ENCODE measurements at places on chromosomes 12 and 14.
A peak's percentile ranks its signal among the peaks of the same experiment; 100 is the strongest.

DNA sequence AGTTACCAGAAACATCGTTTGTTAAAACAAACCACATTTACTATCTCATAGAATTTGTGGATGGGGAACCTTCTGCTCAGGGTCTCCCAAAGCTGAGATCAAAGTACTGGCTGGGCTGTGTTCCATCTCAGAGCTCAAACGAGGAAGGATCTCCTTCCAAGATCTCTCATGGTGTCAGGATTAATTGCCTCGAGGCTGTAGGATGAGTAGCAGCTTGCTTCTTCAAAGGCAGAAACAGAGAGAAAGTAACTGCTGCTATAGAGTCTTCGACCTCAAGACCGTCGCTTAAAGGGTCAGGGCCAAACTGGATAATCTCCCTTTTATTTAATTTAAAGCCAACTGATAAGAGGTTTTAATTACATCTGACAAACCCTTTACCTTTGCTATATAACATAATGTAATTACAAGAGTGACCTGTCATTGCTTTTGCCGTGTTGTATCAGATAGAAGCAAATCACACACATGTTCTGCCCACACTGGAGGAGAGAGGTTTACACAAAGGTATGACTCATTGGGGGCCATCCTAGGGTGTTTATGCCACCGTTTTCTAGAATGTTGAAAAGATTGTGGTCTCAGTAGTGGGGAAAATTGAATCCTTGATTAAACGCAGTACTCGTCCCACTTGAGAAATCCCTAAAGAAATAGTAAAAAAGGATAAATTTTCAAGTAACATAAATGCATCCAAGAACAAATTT lies 868.8 kb upstream of the TMEM132C start:
- no peak for DNase-seq

DNA sequence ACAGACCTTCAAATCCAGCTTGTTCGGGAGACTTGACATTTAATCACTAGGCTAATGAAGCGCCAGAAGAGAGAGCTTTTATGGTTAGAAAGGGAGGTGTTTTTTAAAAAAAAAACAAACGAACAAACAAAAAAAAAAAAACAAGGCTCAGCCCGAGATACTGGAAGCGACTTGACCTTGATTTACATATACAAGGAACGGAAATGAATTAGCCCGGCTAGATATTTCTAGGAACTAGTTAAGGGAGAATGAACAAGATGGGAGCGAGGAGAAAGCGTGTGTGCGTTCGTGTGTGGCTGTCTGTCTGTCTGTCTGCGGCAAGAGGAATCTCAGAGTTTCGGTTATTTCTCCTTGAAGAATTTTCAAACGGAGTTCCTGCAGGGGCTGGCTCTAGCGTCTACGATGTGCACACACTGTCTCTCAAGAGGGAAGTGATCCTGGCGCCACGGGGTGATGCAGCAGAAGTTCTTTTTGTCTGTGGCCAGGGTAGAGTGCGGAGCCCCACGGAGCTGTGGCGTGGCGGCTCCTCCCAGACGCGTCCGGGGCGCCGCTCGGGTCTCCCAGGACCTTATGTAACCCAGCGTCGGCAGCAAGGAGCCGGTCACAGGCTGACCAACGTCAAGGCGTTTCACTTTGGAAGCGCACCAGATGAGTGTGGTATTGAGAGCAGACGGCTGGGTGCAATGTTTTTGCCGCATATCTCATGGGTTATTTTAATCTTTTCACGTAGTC lies 18.8 kb downstream of the SOCS2 start:
- DNase-seq = peak; percentile 13

DNA sequence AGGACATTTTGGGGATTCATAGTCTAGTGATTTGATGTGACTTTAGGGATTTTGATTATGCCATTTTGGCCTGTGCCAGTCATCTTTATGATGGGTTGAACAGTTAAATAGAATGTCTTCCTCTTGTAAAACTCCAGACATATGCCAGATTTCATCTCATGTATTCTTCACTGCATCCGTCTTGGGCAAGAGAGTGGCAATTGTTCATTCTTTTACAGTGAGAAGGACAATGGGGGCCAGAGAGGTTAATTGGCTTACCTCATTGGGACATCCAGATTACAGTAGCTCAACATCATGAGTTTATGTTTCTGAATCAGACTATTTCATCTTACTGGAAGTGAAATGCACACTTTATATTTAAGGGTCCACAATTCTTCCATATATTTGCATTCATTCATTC lies 108.2 kb upstream of the SLC38A2 start:
- DNase-seq = no peak

DNA sequence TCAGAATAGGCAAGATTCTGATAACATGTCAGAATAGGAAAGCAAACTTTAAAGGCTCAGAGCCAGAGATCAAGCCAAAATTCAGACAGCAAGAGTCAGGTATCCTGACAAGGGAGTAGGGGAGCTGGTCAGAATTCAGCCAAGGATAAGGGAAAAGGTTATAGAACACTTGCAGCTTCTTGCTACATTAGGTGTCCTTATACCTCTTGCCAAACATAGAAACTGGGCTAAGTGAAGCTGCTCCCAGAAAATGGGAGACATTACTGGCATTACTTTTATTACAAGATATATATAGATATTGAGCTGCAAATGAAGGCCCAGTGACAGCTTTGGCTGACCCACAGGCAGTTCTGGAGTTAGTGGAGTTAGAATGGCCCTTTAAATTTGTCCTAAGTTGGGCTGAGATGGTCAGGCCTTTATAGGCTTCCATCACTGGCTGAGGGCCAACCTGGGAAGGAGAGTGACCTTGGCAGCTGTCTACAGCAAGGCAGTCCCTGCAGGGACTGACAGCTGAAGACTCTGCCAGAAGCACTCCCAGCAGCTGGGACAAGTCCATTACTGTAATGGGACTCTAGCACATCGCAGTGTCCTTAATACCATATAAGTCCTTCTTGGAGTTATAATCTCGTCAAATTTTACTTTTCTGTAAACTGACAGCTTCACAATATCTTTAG lies 83.0 kb downstream of the LRRC9 start:
- no peak for DNase-seq

DNA sequence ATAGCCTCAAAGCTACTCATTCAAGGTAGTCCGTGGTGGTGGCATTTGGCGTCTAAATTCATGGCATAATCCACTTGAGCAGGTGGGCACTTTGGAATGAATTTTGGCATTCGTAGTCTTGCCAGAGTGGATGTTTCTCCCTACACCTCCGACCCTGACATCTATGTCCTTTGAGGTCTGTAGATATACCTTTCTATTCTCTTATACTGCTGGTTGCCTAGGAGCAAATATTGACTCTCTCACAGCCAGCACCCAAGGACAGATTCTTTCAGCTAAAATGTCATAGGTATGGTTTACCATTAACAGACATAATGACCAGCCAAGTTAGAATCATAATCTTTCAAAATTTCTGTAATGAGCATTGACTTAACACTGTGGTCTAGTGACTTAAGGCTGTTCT lies 47.4 kb upstream of the FLRT2 start:
- no peak for DNase-seq

DNA sequence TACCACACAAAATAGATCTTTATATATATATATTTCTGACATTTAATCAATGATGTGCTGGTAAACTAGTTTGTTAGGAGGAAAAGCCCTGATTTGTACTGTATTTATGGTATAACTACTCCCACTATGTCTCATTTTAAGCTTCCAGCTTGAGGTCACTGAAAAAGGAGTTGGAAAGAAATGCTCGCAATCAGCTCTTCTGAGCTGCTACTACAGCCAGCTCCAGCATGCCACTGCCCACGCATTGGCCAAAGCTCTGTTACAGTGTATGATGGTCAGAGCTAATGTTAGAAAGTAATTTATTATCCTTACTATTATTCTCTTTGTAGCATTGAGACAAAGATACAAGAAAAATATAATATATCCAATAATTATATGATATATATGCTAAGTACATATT lies 55.0 kb upstream of the PCED1B start:
- no peak for DNase-seq

GRCh38 chr14:101876555-101876938 lies 87.8 kb upstream of the DYNC1H1 start:
- peak; percentile 69 for DNase-seq

- no peak for DNase-seq
These were observed 11.2 kb downstream of the TTC8 start for GRCh38 chr14:88835661-88836060.

- DNase-seq = no peak
These were observed 308.0 kb downstream of the PPFIA2 start for GRCh38 chr12:81450920-81451739.

DNA sequence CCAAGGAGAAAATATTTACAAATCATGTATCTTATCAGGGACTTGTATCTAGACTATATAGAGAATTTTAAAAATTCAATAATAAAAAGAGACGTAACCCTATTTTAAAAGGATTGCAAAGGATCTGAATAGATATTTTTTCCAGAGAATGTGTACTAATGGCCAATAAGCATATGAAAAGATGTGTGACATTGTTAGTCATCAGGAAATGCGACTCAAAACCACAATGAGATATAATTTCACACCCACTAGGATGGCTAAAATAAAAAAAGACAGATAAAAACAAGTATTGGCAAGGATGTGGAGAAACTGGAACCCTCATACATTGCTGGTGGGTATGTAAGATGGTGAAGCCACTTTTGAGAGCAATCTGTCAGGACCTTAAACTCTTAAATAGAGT lies 141.9 kb upstream of the BMP4 start:
- DNase-seq = no peak

DNA sequence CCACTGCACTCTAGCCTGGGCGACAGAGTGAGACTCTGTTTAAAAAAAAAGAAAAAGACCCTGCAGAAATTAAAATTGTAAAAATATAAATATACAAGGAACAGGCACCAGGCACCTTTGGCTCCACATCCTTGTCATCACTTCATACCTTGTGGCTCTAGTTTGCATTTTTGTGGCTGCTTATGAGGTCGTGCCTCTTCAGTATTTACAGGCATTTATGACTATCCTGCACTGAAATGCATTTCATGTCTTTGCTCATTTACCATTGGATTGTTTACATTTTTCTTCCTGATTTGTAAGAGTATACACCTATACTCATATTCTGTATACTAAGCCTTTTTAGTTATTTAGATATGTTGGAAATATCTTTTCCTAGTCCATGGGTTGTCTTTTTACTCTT lies 20.1 kb downstream of the BICD1 start:
- no peak for DNase-seq

- no peak for DNase-seq
These were observed 648.1 kb downstream of the BCL11B start for GRCh38 chr14:98623788-98624415.

DNA sequence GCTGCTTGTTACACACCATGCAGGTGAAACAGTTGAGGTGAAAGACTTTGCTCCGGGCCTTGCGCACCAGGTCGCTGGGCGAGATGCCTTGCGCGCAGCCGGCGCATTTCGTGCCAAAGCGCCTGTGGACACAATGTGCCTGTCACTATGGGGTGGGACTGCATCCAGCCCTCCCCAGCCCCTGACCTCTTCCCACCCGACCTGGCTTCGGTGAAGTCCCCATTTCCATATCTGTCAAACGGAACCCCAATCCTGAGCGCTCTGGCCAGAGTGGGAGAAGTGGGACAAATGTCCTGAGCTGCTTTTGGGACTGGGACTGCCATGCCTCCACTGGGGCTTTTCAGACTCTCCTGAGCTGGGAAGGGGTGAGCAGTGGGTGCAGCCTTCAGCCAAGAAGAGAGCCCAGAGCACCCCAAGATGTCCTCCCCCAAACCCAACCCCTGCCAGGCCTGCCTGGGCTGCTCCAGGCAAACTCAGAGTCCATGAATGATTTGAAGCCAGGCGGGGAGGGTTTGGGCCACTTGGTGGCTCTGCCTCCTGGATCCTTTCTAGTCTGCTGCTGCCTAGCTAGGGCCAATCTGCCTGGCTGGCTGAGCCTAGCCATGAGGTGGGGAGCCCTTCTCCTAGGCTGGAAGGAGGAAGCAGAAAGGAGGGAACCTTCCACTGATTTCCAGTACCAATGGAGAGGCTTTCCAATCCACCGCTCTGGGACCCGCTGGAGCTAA lies 2.3 kb downstream of the LHX5 start:
- no peak for DNase-seq
